ENCODE measurements at places on chromosomes 5 and 9. TPM values are rescaled to one million over a fixed set of nuclear protein-coding genes. Genes with fewer than 3 reads are reported as not detected.

DNA sequence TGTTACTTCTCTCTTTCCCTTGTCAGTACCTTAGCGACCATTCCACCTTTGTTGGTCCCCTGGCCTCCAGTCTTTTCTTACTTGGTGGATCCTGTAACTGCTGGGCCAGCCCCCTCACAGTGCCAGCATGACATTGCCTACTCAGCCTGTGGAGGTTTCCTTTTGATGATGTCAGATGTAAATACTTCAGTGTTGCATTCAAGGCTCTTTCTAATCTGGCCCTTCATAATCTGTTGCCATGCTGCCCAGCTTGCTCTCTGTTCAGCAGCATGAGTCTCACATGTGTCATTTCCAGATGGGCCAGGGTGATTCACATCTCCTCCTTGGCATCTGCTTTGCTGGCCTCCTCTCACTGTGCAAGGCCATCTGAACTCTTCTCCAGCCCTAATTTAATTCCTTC, 57.1 kb downstream of the MAST4 start:
- no peak for DNase-seq

- DNase-seq: no peak
Observed at GRCh38 chr5:69265931-69266330, 31.2 kb downstream of the CDK7 start.

- no peak for DNase-seq
Observed at GRCh38 chr5:35743644-35744043, 113.0 kb upstream of the IL7R start.

The C9orf152 gene
- not detected for total RNA-seq

The PCDHGC5 gene
- not detected for total RNA-seq
